ENCODE measurements at places on chromosomes 4 and X.

DNA sequence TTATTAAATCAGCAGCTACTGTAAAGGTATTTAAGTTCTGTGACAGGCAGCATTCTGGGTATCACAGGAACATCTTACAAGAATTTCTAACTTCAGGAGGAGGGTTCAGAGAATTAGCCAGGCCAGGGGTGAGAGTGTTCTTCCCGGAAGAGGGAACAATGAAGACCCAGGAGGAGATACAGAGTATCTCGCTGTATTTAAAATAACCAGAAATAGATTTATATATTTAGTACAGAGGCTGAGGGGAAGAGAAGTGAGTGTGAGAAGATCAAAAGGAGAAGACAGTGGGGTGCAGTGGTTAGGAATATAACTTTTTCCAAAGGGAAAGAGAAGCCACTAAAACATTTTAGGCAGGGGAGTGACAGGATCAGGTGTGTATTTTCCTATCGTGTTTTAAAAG is 186.8 kb downstream of the RAPGEF2 start:
- no peak for DNase-seq

DNA sequence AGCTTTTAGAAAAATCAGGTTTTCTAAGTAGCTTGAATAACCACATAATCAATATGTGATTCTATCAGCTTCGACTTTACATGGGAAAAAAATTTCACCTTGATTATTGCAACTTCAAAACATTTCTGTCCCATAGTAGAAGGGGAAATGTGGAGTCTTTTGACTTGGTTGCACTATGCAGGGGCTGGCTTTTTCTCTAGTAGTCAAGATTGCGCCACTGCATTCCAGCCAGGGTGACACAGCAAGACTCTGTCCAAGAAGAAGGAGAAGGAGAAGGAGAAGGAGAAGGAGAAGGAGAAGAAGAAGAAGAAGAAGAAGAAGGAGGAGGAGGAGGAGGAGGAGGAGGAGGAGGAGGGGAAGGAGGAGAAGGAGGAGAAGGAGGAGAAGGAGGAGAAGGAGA is 84.9 kb downstream of the MAML3 start:
- no peak for DNase-seq

GRCh38 chr4:52370576-52370975 is 288.5 kb downstream of the USP46 start:
- no peak for DNase-seq

DNA sequence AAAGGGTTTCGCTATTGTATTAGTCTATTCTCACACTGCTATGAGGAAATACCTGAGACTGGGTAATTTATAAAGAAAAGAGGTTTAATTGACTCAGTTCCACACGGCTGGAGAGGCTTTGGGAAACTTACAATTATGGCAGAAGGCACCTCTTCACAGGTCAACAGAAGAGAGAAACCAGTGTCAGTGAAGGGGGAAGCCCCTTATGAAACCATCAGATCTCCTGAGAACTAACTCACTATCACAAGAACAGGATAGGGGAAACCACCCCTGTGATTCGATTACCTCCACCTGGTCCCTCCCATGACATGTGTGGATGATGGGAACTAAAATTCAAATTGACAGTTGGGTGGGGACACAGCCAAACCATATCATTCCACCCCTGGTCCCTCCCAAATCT is 589.5 kb downstream of the CENPC start:
- DNase-seq: no peak

DNA sequence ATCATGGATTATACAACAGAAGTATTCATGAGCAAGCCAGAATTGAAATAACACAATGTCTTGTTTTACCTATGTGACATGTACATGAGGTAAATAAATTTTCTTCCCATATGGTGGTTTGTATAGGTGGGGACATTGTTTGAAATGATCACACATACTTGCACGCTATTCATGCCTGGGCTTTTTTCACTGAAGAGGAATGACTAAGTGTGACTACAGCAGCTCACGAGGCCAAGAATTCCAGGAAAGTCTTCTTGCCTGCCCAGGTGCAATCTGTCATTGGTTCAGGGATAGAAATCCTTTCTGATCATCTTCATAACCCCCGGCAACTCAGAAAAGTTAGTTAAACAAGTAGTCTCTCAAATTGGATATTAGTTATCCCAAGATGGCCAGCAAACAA is 36.3 kb upstream of the AREG start:
- no peak for DNase-seq

DNA sequence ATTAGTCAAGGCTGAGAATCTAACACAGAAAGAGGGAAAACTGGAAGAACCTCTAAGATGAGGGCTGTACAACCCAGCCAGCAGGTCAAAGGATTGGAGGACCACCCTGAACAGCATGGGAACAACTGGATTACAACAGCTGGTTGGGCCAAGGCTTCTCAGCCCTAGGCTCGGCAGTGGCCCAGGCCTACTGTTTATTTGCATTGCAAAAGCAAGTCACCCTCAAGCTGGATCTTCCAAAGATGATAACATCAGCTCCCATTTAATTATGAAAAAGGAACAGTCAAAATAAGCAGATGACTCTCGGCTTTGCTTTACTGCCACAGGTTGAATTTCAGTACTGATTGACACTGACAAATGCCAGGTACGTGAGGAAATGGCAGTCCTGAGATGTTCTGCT is 61.8 kb downstream of the GPC3 start:
- no peak for DNase-seq

GRCh38 chr4:99033956-99034355 is 38.4 kb downstream of the METAP1 start:
- no peak for DNase-seq

DNA sequence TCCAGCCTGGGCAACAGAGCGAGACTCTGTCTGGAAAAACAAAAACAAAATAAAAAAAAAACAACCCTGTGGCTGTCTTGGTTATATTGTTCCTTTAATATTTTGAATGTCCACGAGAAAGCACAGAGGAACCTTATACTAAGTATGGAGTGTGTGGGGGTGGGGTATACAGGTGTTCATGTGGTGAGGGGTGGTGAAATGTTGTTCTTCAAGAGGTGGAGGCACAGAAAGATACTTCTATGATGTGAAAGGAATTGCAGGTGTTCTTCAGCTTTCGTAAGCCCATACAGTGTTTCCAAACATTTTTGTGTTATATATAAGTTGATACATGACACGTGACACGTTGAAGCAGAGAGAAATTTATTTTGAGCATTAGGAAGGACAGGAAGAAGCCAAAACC is 46.4 kb downstream of the SLC9A6 start:
- no peak for DNase-seq

DNA sequence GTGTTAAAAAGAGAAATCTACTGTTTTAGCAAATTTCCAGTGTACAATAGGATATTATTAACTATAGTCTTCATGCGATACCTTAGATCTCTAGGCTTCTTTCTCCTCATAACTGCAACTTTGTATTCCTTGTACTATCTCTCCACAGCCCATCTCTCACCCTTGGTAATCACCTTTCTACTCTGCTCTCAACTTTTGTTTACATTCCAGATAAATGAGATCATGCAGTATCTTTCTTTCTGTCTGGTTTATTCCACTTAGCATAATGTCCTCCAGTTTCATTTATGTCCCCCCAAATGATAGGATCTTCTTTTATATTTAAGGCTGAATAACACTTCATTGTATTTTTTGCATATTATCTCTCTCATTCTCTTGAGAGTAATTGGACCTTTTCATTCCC is 165.5 kb downstream of the HS3ST1 start:
- DNase-seq: no peak

- no peak for DNase-seq
These were observed 109.8 kb upstream of the ANXA3 start for GRCh38 chr4:78441756-78442155.

DNA sequence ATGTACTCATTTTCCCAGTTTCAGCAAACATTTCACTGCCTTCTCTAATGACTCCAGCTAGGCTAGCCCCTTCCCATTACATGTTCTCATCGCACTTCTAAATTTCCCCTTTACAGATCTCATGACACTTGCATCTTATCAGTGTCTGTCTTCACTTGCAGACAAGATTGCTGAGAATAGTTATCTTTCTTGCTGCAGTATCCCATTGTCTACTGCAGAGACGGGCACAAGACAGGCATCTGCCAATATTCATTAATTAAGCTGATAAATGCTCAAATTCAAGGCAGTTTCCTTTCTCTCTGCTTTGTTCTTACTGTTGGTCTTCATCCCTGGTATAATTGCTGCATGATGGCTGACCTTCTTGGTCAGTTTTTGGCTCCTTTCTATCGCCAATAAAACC is 175.9 kb downstream of the ANTXR2 start:
- no peak for DNase-seq
